NCI-H1694 treated with DMSO at 0.1 percent for 48 hours (cell line): ENCODE measurements at places on chromosomes 1 and 21.

GRCh38 chr1:3778590-3779264 is 6.2 kb downstream of the SMIM1 start:
- DNase-seq: no peak

GRCh38 chr1:30450818-30451233 is 272.6 kb downstream of the MATN1 start:
- DNase-seq: no peak

- DNase-seq: no peak
Measured at GRCh38 chr1:60171801-60172200, 98.2 kb upstream of the C1orf87 start.

DNA sequence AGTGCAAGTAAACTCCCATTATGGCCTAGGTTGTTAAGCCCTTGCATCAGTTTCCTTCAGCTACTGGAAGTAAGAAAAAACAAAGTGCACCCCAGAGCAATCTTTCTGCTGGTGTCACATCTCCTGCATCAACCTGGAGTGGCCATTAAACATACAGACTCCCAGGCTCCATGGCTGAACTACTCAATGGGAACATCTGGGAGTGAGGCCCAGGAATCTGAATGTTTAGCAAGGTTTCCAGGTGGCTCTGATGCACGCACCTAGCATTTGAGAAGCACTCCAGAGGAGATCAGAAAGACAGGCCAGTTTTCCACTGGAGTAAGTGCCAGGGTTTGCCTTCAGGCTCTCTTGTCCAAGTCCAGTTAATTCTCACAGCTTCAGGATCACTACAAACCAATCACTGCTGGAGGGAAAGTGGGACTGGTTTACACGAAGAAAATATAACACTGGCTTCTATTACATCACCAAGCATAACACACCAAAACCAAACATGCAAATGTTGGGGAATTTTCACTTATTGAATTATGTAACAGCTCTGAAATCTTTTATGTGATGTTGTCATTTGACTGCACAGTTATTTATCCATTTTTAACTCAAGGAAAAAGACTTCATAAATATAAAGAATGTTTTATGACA is 22.3 kb upstream of the ABCA4 start:
- no peak for DNase-seq

- no peak for DNase-seq
Measured at GRCh38 chr1:157652859-157653493, 47.6 kb downstream of the FCRL3 start.

GRCh38 chr1:40301066-40301465 is 16.0 kb downstream of the COL9A2 start:
- DNase-seq: no peak

DNA sequence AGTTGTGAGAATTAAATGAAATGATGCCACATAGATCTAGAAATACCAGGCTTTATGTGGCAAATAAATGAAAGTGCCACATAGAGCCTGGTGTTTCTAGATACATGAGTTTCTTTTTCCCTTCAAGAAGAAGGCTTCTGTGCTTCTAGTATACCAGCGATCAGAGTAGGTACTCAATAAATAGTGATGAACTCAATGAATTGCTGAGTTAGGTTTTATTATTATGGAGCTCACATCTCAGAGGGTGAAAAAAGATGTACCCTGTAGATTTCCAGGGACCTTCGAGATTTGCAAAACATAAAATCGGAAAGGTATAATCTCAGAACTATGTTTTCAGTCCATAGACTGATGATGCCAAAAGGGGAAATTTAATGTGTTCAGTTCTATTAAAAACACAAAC is 2.3 kb upstream of the CLSTN1 start:
- no peak for DNase-seq

- DNase-seq: no peak
Measured at GRCh38 chr1:187894349-187894748, 1065.6 kb downstream of the PLA2G4A start.

- no peak for DNase-seq
Measured at GRCh38 chr1:11054666-11055065, 5.2 kb downstream of the SRM start.

DNA sequence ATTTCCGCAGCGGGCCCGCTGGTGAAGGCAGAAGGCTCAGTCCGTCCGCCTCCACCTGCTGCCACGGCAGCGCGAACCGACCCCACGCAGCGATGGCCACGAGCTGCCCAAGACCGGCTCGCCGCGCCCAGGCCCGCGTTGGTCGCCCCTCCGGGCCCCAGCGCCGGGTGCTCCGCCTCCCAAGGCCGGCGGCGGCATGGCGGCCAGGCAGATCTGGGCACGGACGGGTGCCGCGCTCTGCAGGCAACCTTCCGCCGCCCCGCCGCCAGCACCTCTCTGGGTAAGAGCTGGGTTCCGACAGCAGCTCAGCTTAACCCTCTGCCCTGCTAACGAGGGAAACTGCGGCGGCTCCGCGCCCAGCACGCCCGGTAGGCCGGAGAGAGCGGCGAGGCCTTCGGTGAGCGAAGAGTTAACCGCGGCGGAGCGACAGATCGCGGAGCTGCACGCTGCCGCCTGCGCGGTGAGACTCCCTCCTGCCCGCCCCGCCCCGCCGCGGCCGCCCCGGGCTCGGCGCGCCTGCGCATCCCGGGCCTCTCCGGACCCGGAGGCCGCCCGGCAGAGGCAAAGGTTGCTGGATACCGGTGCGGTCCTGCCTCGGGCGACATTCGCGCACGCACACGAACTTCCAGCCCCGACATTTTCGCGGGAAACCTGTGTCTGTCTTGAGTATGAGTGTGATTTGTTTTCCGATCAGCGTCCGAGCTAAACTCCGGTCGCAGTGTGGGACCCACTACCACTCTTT is at the start of gene C1orf53:
Gene C1orf53, plus strand, starts transcription at position 177 of the 742 bp plus-strand sequence. Its CDS starts 20 bp downstream, at position 197.
- DNase-seq: peak; percentile 80

- no peak for DNase-seq
Measured at GRCh38 chr1:70247768-70248167, 26.6 kb downstream of the SRSF11 start.

DNA sequence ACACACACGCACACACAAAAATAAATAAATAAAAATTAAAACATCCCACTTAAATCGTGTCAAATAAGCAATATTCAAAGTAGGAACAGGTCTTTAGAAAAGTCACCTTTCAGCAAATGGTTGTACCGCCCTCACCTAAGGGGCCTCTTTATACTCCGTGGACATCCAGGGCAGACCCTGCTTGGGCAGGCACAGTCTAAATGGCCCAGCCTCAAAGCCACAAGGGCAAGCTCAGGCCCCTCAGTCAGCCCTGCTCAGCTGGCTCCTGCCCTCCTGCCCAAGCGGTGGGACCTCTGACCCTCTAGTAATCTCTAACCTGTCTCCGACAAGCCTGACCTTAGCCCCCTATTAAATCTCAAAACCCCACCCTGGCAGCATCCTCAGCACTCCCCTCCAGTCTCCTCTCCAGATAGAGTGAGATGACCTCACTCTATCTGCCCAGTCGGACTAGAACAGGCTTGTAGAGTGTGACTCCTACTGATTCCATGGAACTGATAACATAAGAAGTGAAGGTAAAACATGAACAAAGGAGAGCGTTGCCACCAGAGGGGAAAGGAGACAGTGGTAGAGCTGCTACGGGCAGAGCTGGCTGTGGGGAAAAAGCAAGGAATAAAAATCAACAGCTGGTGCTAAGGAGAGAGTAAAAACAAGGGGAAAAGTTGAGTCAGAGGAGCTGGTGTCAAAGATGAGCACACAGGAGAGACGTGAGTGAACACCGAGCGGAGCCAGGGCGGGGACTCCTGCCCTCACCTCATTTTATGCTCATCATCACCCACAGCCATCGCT is 36.0 kb downstream of the SIPA1L2 start:
- peak; percentile 40 for DNase-seq

DNA sequence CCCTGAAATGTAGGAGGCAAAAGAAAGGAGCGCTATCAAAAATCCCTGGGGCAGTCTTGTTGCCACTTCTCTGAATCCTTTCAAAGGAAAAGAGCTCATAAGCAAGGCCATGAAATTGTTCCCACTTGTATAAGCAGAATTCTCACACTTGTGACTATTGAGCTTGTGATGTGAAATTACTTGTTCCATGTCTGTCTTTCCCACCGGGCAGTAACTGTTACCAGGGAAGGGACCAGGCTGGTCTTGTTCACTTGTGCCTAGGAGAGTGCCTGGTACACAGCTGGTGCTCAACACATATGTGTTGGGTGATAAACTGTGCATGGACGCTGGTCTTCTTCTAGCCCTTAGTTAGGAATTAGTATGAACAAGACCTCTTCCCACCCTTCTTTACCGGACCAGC is 150.6 kb downstream of the CDC7 start:
- DNase-seq: no peak

DNA sequence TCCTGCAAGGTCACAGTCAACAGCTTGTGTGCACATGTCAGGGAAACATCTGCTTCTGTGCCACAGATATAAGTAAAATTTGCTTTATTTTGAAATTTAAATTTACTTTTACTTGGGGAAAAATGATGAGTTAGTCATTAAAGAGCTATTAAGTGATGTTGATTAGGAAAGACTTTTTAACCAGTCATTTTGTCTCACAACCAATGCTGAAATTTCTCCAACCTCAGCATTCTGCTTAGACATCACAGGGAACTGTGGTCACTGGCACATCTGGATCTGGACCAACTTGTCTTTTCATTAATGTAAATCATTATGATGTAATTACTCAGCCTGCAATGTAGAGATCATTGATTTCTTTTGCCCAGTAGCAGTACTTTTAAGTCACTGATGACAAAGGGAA is 301.0 kb downstream of the TTLL7 start:
- DNase-seq: no peak

- DNase-seq: no peak
Measured at GRCh38 chr1:17603091-17603841, 63.8 kb downstream of the ARHGEF10L start.

GRCh38 chr1:206899717-206900116 is 2.5 kb downstream of the IL24 start:
- no peak for DNase-seq

DNA sequence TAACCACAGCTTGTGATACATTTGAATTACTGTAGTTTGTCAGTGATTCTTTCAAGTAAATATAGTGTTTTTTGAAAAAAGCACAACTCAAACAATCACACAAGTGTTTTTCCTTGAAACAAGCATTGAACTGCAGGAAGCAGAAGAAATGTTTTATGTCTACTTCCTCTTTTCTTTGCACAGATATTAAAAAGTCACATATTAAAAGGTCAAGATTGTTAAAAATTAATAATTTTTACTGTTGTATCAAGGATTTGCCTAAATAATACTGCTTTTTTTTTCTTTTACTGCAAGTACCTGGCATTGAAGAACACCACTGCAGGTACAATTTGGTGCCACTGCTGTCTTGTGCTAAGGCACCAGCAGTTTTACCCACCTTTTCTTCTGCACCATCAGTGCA is 214.2 kb upstream of the C1orf105 start:
- DNase-seq: no peak

GRCh38 chr1:41108696-41109275 is 87.3 kb upstream of the SLFNL1 start:
- no peak for DNase-seq

- DNase-seq: no peak
Measured at GRCh38 chr1:226440512-226440911, 32.6 kb upstream of the PARP1 start.

- no peak for DNase-seq
Measured at GRCh38 chr1:15168479-15168878, 14.9 kb downstream of the TMEM51 start.

DNA sequence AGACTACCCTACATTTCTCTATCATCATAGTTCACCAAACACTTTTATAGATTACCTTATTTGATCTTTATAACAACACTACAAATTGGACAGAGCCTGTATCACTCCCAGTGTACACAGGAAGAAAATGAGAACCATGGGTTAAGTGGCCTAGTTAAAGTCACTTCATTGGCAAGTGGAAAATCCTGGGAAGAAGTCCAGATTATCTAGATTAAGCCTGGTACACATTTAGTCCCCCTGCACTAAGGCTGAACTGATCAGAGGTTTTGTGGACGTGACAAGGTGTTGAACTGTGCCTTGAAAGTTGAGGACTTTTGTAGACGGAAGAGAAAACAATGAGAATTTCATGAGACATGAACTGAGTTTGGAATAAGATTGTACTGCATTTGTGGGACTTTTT is 7.5 kb upstream of the USH2A start:
- DNase-seq: no peak

- no peak for DNase-seq
Measured at GRCh38 chr21:32484706-32485380, 72.3 kb downstream of the EVA1C start.

DNA sequence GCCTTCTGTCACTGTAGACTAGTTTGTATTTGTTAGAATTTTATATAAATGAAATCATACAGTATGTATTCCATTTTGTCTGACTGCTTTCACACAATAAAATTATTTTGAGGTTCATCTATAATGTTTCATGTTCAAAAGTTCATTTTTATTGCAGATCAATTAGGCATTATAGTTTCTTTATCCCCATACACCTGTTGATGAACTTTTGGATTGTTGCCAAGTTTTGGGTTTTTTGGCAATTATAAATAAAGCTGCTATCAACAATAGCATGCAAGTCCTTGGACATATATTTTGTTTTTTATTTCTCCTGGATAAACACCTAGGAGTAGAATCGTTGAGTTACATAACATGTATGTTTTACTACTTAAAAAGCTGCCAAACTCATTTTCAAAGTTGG is 47.1 kb upstream of the FAM3B start:
- no peak for DNase-seq

GRCh38 chr1:38018864-38019343 is 6.4 kb downstream of the UTP11 start:
- DNase-seq: no peak

DNA sequence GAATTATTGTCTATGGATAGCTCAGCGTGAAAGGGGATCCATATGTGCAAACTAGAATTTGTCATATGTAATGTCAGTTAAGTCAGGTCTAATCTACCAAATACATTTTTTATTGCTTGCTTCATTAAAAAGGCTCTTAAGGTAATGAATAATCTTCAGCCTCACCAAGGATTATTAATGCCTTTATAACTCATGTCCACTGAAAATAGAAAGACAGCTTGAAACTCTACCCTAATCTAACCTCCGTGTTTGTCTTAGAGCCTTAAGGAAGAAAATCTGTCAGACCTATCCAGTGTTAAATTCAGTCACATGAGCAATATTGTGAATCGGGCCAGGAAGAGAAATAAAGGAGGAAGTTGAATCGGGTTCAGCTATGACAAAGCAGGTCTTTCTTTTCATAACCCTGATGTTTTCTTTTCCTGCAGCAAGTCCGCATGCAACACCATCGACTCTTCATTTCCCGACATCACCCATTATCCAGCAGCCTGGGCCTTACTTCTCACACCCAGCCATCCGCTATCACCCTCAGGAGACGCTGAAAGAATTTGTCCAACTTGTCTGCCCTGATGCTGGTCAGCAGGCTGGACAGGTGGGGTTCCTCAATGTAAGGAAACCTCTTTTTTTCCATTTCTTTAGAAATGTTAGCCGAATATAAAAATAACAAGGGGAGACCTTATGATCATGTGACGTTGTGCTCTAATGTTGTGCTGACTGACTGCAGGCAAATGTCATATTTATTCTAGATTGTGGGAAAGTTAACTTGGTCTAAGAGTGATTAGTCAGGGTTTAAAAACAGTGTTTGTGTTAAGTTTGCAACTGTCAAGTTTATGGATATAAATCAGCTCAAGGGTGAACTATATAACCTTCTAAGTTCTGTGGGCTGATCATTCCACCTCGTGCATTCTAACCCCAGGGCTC is 321.0 kb downstream of the TM2D1 start:
- DNase-seq: no peak

- DNase-seq: no peak
Measured at GRCh38 chr21:45498646-45499000, 43.6 kb downstream of the SLC19A1 start.
